ENCODE measurements at places on chromosomes 3 and 15.

- DNase-seq: no peak
These were observed 30.5 kb downstream of the MELTF start for GRCh38 chr3:196998966-196999760.

DNA sequence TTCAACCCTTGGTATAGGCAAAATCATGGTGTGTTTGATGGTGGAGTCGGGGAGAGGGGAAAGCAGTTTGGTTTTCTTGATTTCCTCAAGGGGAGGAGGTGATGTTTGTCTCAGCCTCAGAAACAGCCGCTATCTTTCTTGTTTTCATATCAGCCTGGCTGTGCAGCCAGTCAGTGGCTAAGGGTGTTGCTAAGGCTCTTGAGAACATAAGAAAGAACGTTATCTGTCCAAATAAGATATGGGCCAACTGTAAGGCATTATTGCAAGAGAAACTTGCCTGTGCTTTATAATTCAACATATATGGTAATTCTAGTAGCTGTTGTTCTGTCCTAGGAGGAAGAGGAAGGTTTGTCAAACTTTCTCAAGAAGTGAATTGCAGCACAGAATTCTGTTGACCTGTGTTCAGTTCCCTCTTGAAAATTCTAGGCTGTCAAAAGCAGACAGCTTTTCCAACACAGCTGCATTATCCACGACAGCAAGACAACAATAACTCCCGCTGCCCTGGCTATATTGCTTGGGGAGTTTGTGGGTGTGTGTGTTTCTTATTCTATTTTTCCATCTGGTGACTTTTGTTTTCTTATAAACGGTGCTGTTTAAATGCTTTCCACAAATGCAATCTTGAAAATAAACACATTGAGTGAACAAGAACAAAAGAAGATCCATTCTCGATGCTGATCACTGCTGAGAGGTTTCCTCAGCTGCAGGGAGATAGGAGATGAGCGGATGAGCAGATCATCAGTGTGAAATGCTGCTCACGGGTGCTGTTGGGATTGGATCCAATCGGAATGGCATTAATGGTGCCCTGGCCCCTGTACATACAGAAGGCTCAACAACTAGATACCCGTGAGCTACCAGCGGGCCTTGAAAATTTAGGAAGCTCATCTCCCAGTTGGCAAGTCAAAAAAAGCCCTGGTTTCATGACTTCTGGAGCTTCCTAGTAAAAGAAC lies 90.8 kb upstream of the TNFAIP8L3 start:
- no peak for DNase-seq

- no peak for DNase-seq
These were observed 7.3 kb downstream of the NTRK3 start for GRCh38 chr15:88249220-88249619.

DNA sequence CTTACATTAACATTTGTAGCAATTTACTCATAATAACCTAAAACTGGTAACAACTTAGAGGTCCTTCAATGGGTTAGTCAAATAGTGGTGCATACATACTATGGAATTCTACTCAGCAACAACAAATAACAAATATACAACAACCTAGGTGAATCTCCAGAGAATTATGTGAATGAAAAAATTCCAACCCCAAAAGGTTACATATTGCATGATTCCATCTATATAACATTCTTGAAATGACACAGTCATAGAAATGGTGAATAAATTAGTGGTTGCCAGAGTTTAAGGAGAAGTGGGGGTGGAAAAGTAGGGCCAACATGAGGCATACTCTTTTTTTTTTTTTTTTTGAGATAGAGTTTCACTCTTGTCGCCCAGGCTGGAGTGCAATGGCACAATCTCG lies 12.7 kb upstream of the SNTN start:
- DNase-seq: no peak

- DNase-seq: no peak
These were observed 29.5 kb downstream of the BOC start for GRCh38 chr3:113240841-113241240.

GRCh38 chr3:151769175-151769574 lies 35.4 kb downstream of the AADACL2 start:
- DNase-seq: no peak
